SJCRH30 (cell line): ENCODE measurements at places on chromosomes 1 and 21. TPM values are rescaled to one million over a fixed set of nuclear protein-coding genes. Genes with fewer than 3 reads are reported as not detected.

The OR2T35 gene
- not detected in 2 replicates for total RNA-seq

The EPHA2 gene
- total RNA-seq: 55.0 and 57.3 TPM in 2 replicates

The ABCG1 gene
- total RNA-seq: 0.03 and 0.04 TPM in 2 replicates

The ASCL5 gene
- total RNA-seq: not detected in 2 replicates

The CDC20 gene
- 181 and 185 TPM in 2 replicates for total RNA-seq

The ELAPOR1 gene
- total RNA-seq: 0.03 TPM in 1 of 2 replicates, not detected in the other

The WNT9A gene
- 0.79 and 1.1 TPM in 2 replicates for total RNA-seq

The COL6A1 gene
- total RNA-seq: 12.6 and 13.3 TPM in 2 replicates

The CITED4 gene
- not detected in 2 replicates for total RNA-seq

The TMEM269 gene
- 0.05 and 0.06 TPM in 2 replicates for total RNA-seq

The UMODL1 gene
- total RNA-seq: 0.30 and 0.79 TPM in 2 replicates

The HES3 gene
- not detected in 2 replicates for total RNA-seq

The C1QB gene
- total RNA-seq: not detected in 2 replicates

The ZNF593OS gene
- total RNA-seq: not detected in 2 replicates

The ACTN2 gene
- 2.0 and 3.0 TPM in 2 replicates for total RNA-seq

The DDAH1 gene
- total RNA-seq: 80.3 and 80.9 TPM in 2 replicates

The DCST1 gene
- not detected in 2 replicates for total RNA-seq

The SPRR4 gene
- not detected in 2 replicates for total RNA-seq

The TNFRSF1B gene
- total RNA-seq: 6.8 and 7.0 TPM in 2 replicates

The CAPZB gene
- 81.9 and 99.7 TPM in 2 replicates for total RNA-seq

The DENND2C gene
- total RNA-seq: 1.7 and 2.1 TPM in 2 replicates

The GNAT2 gene
- 0.08 and 0.24 TPM in 2 replicates for total RNA-seq

The ASPM gene
- 64.3 and 76.1 TPM in 2 replicates for total RNA-seq

The CHI3L2 gene
- total RNA-seq: 0.53 and 1.6 TPM in 2 replicates
